ENCODE measurements at places on chromosomes 7 and 10. TPM values are rescaled to one million over a fixed set of nuclear protein-coding genes. Genes with fewer than 3 reads are reported as not detected.
A peak's percentile ranks its signal among the peaks of the same experiment; 100 is the strongest.

Gene RBM17
- 163 TPM for total RNA-seq

Gene INSYN2A
- not detected for total RNA-seq

DNA sequence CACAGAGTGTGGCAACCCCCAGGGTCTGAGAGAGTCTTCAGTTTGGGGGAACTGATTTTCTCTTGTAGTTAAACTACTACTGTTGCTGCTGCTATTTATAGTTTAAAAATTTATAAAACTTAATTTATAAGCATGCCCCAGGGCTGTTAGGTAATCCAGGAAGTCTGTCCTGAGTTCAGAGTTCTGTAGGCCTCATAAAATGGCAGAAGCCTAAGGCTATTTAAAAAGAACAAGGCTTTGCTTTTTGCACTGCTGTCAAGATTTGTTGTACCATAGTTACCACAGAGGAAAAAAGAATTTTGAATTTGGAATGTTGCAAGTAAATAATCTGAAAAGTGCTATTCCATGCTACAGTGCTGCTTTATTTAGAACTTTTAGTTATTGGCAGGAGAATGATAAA, 66.1 kb downstream of the AGK start:
- DNase-seq: no peak
- no peak overlapping the region for H3K27ac ChIP-seq
- H3K4me1 ChIP-seq: no peaks in the 10 kb centered on the region
- H3K36me3 ChIP-seq: no peaks in the 10 kb centered on the region
- no peaks in the 10 kb centered on the region for H3K27me3 ChIP-seq

Gene ZNF282
- total RNA-seq: 36.4 TPM

Gene FAM237B
- total RNA-seq: not detected

Gene DNAH11
- total RNA-seq: 2.8 TPM

- no peaks in the 10 kb centered on the region for H3K4me1 ChIP-seq
- no peak overlapping the region for H3K4me3 ChIP-seq
- no peak for DNase-seq
- H3K27me3 ChIP-seq: no peaks in the 10 kb centered on the region
- no peaks in the 10 kb centered on the region for H3K36me3 ChIP-seq
- peak overlapping the region; percentile 62 for H3K27ac ChIP-seq
Measured at GRCh38 chr10:61463035-61463909, 10.1 kb upstream of the TMEM26 start.

DNA sequence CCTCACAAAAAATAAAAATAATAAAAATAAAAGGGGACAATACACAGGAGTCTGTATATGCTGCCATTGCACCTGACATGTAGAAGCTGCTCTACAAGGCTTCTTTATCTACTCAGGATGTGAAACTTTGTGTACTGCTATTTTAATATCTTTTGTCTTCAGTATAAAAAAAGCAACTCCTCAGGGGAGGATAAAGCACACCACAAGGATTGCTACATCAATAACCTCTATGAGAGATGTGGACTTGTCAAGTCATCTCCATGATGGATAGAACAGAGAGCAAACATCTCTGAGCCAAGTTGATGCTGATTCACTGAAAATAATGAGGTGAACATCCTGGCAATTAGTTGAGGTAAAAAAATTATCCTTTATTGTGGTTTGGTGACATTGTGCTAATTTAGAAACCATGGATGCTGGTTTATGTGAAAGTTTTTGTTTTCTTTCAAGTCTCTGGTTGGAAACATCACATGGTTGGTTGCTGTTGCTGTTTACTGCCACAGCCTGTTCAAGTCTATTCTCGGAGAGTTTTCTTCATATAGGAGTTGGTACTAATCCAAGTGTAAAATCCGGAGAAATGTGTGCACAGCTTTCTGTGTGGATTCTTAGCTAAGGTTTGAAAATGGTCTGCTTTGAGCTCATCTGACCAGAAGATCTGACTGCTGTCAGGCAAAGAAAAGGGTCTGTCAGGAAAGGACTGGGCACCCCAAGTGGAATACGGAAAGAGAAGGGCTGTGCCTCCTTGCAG, 1.5 kb upstream of the HECW1 start:
- no peak overlapping the region for H3K4me3 ChIP-seq
- no peak overlapping the region for H3K27ac ChIP-seq
- peaks cover 56% of the 10 kb centered on the region for H3K27me3 ChIP-seq

- no peak overlapping the region for H3K4me3 ChIP-seq
- no peaks in the 10 kb centered on the region for H3K36me3 ChIP-seq
- H3K4me1 ChIP-seq: no peaks in the 10 kb centered on the region
- no peak for DNase-seq
Measured at GRCh38 chr10:119289227-119289920, 82.0 kb downstream of the GRK5 start.

GRCh38 chr10:33327751-33328150, 6.7 kb downstream of the NRP1 start:
- no peaks in the 10 kb centered on the region for H3K4me1 ChIP-seq
- no peak overlapping the region for H3K4me3 ChIP-seq
- H3K27ac ChIP-seq: peak overlapping the region; percentile 18
- no peak for DNase-seq
- no peaks in the 10 kb centered on the region for H3K36me3 ChIP-seq

DNA sequence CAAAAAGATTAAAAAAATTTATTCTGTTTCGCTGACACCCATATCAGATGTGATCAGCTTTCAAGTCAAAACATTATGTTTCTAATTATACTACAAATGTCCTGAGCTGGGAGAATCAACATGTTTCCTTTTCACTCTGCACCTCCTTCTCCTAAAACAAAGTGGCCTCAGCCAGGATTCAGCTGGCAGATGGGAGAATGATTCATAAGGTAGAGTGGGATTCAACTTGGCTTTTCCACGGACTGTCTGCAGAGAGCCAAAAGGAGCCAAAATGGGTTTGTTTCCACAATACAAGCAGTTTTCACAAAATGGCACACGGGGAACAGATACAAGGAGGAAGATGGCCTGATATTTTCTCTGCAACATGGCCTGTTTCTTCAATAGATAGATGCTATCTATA, 376.5 kb upstream of the PRKCQ start:
- DNase-seq: no peak
- H3K36me3 ChIP-seq: no peaks in the 10 kb centered on the region
- H3K27ac ChIP-seq: peak overlapping the region; percentile 60
- no peaks in the 10 kb centered on the region for H3K4me1 ChIP-seq
- H3K4me3 ChIP-seq: no peak overlapping the region
- H3K27me3 ChIP-seq: no peaks in the 10 kb centered on the region

DNA sequence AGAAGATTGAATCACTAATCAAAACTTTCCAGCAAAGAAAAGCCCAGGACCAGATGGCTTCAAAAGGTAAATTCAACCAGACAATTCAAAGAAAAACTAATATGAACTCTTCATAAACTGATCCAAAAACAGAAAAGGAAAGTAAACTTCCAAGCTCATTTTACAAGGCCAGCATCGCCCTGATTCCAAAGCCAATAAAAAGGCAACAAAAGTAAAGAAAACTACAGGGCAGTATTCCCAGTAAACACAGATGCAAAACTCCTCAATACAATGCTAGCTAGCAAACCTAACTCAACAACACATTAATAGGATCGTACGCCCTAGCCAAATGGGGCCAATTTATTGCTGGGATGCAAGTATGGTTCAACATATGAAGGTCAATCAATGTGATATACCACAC, 53.1 kb downstream of the RNF32 start:
- H3K36me3 ChIP-seq: no peaks in the 10 kb centered on the region
- H3K27me3 ChIP-seq: no peaks in the 10 kb centered on the region
- H3K4me3 ChIP-seq: no peak overlapping the region
- no peak for DNase-seq
- H3K4me1 ChIP-seq: no peaks in the 10 kb centered on the region

DNA sequence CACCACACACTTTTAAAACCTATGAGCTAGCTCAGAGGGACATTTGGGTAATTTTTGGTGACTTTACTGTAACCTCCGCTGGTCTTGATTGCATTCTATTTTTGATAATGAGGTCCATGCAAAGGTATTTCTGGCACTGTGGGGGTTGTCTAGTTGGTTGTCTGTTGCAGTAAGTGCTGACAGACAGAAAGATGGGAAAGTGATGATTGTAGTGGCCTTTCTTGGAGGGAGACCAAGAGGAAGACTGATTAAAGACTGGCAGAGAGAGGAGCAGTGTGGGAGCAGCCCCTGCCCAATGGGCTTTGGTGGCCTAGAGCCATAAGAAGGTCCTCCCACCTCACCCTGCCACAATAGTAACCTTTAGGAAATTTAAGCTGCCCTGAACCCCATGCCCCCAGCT, 173.4 kb upstream of the CTBP2 start:
- no peak overlapping the region for H3K27ac ChIP-seq
- no peak overlapping the region for H3K4me3 ChIP-seq
- no peaks in the 10 kb centered on the region for H3K27me3 ChIP-seq
- H3K36me3 ChIP-seq: no peaks in the 10 kb centered on the region
- no peak for DNase-seq

DNA sequence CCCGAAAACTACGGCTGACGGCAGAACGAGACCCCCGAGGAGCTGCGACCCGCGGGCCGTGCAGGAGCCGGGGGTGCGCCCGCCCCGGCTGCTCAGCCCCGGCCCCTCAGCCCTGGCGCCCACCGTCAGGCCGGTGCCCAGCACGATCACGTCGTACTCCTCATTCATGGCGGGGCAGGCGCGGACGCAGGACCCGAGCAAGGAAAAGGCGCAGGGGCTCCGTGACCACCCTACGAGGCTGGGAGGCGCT, 218 bp downstream of the GDI2 start:
- H3K27ac ChIP-seq: peak overlapping the region; percentile 95
- no peaks in the 10 kb centered on the region for H3K27me3 ChIP-seq
- no peaks in the 10 kb centered on the region for H3K36me3 ChIP-seq

Gene CPN1
- total RNA-seq: not detected

- no peak overlapping the region for H3K4me3 ChIP-seq
- no peak overlapping the region for H3K27ac ChIP-seq
- no peaks in the 10 kb centered on the region for H3K4me1 ChIP-seq
Measured at GRCh38 chr7:1012004-1012715, 29.2 kb downstream of the CYP2W1 start.

- no peak overlapping the region for H3K4me3 ChIP-seq
- no peak for DNase-seq
- H3K27me3 ChIP-seq: no peaks in the 10 kb centered on the region
- H3K4me1 ChIP-seq: no peaks in the 10 kb centered on the region
- H3K36me3 ChIP-seq: no peaks in the 10 kb centered on the region
Measured at GRCh38 chr10:947051-947450, 15.5 kb upstream of the LARP4B start.

GRCh38 chr10:127313996-127314700, 117.8 kb upstream of the INSYN2A start:
- DNase-seq: no peak
- H3K4me3 ChIP-seq: no peak overlapping the region
- H3K4me1 ChIP-seq: no peaks in the 10 kb centered on the region
- no peak overlapping the region for H3K27ac ChIP-seq

DNA sequence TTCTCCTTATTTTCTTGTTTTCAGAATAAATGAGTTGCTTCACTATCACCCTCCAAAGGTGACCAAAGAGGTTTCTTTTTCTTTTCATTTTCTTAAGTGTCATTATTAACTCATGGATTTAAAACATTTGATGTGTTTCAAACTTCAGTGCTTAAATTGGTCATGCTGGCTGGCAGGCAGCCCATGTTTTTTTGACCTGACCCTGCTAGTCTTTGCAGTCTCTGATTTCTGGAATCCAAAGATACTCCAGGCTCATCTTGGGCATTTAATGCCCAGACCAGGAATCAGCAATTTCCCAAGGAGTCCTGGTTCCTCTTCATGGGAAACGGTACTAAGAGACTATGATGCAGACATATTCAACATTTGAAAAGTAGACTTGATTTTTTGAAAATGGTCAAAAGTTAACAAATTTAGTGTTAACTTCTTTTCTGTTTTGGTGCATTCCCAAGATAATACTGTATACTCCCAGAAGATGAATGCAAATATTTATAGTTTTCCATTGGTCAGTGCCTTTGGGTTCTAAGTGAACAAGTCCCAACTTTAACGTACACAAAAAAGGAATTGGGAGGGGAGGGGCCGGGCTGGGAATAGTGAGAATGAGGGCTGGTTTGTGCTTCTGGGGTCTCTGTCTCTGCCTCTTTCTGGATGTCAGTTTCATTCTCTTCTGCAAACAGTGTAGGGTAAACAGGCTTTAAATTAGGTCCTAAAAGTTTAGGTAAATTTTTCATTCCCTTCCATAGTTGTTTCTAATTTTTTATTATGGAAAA, 19.8 kb downstream of the NUB1 start:
- H3K4me3 ChIP-seq: no peak overlapping the region
- H3K27ac ChIP-seq: no peak overlapping the region
- no peaks in the 10 kb centered on the region for H3K4me1 ChIP-seq
- H3K36me3 ChIP-seq: no peaks in the 10 kb centered on the region

GRCh38 chr10:13902868-13903587, 316.3 kb downstream of the PRPF18 start:
- no peaks in the 10 kb centered on the region for H3K4me1 ChIP-seq
- H3K27me3 ChIP-seq: no peaks in the 10 kb centered on the region
- no peak overlapping the region for H3K4me3 ChIP-seq
- no peaks in the 10 kb centered on the region for H3K36me3 ChIP-seq
- no peak for DNase-seq

Gene TAS2R5
- total RNA-seq: 1.8 TPM

Gene EPC1
- 34.7 TPM for total RNA-seq

DNA sequence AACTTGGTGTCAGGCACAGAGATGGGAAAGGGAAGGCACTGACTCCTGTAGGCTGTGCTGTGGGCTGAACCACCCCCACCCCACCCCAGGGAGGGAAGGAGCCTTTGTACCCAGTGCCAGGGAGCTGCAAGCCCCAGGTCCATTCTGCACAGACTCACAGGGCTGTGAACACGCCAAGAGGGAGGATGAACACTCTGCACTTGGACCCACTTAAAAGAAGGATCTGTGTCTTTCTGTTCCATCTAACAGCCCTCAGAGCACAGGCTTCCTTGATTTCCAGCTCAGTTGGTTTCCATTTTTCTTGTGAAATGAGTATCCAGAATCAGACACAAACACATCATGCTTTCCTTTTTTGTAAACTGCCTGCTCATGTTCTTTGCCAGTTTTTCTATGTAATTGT, 84.9 kb downstream of the GRB10 start:
- H3K36me3 ChIP-seq: no peaks in the 10 kb centered on the region
- H3K4me1 ChIP-seq: no peaks in the 10 kb centered on the region
- H3K27me3 ChIP-seq: no peaks in the 10 kb centered on the region
- no peak overlapping the region for H3K4me3 ChIP-seq

Gene ADGRA1
- not detected for total RNA-seq

DNA sequence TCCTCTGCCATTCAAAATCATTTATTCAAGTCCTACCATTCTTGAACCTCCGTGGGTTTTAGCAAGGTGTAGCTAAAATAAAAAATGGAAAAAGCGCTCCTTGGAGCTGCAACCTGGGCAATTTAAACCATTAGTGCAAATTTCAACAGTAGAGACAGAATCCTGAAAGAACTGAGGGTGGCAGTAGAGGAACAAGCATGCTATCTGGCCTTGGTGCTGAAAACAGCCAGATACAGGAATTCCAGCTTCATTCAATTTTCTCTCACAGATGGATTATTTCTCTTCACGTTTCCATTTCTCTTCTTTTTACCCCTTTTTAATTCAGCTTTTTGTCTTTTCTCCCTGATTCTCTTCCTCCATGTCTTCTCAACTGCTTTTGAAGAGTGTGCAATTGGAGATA, 77.7 kb downstream of the OTUD1 start:
- H3K27ac ChIP-seq: no peak overlapping the region
- no peaks in the 10 kb centered on the region for H3K36me3 ChIP-seq
- no peak for DNase-seq
- H3K4me3 ChIP-seq: no peak overlapping the region
- H3K4me1 ChIP-seq: no peaks in the 10 kb centered on the region
